COR-L47 (cell line): ENCODE measurements at places on chromosomes 2 and 18.

GRCh38 chr2:15180379-15180778 is 380.8 kb downstream of the NBAS start:
- DNase-seq = no peak

DNA sequence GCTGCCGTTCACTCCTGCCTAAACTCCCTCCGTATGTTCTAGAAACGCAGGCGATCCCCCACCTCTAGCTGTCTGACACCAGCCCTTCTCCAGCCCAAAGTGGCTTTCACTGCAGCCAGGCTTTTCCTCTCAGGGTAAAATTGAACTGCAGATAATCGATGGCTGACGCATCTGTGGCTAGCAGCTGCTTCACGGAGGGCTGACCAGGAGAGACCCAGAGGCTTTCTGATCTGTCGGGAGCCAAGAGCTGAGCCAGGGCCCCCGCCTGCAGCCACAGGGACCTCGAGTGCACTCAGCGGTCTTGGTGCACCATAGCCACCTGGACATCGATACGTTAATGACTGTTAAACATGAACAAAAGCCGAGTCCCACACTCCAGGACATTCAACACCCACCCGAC is 107.5 kb downstream of the MBP start:
- no peak for DNase-seq

DNA sequence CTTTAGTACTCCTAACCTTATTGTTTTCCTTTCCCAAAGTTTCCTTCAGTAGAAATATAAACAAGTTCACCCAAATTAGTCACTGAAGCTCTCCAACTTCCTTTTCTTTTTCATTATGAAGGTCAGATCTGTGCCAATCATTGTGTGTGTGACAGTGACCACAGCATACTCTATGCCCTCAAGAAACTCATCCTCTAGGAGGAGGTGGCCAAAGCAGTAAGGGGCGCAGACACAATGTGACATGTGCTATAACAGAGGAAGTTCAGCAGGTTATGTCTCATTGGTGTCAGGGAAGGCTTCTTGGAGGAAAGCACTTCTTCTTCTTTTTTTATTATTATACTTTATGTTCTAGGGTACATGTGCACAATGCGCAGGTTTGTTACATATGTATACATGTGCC is 60.0 kb upstream of the PSME4 start:
- no peak for DNase-seq

GRCh38 chr2:2641541-2642410 is 310.7 kb upstream of the MYT1L start:
- DNase-seq = no peak

- no peak for DNase-seq
Observed at GRCh38 chr2:71531522-71532047, 78.2 kb downstream of the DYSF start.

DNA sequence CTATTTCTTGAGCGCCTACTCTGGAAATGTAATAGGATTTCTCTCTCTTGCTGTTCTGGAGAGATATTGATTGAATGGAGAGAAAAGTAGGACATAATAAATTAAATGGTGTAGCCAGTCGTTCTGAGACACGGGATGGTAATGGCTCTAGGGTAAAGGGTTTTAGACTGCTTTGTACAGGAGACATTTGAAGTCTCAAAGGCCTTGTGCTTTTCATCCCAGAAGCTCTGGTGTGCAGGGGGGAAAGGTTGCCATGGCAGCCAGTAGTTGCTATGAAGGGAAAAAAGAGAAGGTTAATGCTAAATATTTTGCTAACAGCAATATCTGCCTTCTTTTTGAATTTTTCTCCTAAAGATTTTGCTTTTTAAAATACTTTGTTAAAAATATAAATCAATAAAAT is 359.3 kb downstream of the RIT2 start:
- DNase-seq = no peak

DNA sequence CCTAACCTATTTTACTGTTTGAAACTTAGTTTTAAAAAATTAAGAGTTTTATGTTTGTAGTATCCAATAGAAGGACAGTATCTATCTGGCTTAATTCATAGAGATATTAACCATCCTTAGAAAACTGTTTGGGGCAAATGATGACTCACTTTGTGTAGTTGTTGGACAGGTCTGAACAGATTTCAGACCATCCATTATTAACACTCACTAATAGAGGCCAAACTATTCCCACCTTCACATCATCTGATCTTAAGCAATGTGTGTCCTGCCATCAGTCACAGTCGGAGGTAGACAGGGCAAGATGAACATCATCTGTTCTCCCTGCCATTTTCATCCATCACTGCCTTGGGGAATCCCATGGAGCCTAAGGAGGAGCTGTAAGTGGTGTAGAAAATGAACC is 164.6 kb upstream of the DCC start:
- no peak for DNase-seq

GRCh38 chr2:133122529-133122928 is 445.7 kb downstream of the NCKAP5 start:
- DNase-seq = no peak

DNA sequence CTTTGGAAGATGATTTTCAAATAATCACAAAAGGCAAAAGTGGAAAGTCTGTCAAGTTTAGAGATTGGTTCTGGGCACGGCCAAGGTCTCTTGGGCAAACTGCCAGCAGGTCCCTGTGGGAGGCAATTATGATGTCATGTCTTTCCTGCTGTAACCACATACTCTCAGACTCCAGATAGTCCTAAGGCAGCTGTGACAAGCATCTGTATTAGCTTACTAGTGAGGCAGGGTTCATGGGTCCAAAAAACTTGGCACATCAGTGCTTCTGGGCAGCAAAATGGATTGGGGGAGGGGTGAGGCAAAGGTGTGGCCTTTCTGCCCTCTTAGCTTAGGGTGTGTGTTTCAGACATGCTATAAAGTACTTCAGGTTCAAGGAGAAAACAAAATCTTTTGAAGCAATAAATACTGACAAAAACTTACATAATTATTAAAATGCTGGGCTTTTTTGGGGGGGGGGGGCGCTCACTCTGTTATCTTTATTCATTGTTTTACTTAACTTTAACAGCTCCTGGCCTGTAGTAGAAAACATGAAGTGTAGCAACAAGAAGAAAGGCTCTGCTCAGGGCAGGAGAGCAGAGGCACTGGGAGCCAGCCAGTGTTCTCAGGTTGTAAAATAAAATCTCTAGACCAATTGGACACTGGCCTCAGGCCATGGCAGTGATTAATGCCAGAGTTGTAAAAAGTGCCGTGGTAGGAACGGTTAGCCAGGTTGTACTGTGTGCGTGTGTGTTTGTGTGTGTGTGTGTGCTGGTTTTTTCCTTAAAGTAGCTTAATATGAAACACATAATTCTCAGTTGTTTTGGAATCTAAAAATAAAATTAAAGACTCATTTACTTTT is 14.3 kb upstream of the TANC1 start:
- peak; percentile 85 for DNase-seq

- DNase-seq = no peak
Observed at GRCh38 chr2:232526372-232526941, 497 bp downstream of the CHRND start.

DNA sequence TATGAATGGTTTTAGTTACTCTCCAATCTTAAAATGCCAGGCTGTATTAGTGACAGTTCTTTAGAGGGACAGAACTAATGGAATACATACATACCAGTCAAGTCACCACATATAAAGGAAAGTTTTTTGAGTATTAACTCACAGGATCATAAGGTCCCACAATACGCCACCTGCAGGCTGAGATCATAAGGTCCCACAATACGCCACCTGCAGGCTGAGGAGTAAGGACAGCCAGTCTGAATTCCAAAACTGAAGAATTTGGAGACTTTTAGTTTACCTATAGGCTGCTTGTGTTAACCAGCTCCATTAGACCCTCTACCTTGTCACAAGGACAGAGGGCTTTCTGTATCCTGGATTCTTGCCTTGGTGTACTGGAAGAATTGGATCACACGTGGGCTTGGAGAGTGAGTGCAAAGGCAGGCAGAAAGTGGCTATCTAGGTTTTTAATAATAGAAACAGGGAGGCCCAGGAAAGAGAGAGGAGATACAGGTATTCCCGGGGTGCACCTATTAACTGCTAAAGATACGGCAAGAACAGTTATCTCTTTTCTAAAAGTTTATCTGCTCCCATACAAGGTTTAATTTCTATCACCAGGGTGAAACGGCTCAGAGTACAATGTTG is 234.9 kb upstream of the CYRIA start:
- no peak for DNase-seq

DNA sequence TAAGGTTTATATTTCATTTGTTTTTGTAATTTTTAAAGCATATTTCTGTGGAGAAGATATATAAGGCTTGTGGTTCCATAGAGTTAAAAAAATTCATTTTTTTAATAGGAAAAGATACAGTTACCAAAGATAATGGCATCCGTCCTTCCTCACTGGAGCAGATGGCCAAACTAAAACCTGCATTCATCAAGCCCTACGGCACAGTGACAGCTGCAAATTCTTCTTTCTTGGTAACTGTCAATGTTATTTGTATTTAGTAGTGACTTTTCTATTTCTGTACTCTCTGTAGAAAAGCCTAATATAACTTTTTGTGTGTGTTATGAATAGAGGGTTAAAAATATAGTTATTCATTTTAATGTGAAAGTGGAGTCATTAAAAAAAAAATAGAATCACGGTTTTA is 35.1 kb downstream of the HADHB start:
- no peak for DNase-seq

DNA sequence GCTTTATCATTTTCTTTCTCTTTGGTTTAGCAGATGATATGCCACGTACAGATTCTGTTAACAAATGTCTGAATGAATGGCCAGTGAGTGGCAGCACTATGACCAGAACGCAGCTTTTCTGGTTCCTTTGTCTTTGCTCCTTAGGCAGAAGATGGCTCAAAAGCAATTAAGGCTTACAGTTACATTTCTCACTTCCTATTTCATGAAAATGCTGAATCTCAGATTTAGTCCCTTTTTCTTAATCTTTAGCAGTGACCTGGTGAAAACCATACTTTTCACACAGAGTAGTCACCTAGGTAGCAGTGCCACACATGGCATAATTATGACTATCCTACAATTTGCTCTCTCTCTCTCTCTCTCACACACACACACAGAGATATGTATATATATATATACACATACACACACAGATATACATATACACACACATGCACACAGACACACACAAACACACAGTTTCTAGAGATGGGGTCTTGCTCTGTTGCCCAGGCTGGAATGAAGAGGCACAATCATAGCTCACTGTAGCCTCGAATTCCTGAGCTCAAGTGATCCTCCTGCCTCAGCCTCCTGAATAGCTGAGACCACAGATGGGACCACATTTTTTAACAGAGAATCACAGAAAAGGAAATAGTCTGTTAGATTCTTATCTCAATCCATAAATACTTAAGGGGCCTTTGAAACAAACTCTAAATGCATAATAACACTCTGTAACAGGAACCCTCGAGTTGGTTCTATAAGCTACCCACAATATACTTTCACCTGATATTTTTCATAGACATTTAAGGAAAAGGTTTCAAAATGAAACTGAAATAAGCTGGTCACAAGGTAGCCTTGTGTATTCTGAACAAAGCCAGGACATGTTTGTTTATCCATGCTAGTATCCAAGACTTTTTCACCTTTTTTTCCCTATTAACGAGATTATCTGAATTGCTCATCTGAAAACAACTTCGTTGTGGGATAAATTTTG is 11.6 kb downstream of the PDE6D start:
- no peak for DNase-seq

GRCh38 chr2:26401739-26402541 is at the start of gene DRC1:
DRC1 (plus strand) TSS chr2:26401920; CDS start chr2:26401990, 70 bp downstream.
- DNase-seq = peak; percentile 70

GRCh38 chr2:64260817-64261216 is 116.6 kb upstream of the PELI1 start:
- DNase-seq = no peak

DNA sequence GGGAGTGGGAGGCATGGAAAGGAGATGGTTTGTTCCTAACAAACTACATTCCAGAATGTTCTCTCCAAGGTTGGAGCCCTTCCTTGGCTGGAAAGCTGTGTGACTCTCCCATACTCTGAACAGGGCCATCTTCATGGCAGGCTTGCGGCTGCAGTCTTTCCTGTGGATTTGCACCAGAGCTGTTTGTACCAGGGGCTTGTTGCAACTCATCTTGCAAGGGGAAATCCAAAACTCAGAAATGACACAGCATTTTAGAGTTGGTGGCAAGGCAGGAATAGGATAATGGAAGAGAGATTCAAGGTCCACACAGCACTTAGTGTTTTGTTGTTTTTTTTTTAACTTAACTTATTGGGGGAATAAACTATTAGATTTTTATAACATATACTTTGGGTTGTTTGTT is 73.7 kb upstream of the ZNF516 start:
- DNase-seq = no peak

DNA sequence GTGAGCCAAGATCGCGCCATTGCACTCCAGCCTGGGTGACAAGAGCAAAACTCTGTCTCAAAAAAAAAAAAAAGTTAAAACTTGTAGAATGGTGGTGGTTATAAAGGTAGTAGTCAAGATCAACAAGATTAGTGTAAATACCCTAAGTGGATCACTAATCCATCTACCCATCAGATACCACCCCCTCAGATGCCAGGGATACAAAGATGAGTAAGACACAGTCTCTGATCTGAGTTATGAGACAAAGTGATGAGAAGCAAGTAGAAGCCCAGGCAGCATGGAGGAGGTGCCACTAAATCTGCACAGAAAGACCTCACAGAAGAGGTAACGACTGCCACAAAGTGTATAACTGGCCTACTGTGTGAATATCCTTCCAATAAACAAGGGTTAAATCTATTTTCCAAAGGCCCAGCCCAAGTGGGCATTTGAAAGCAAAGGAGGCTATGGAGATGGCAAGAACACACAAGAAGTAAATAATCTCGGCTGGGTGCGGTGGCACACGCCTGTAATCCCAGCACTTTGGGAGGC is 20.2 kb downstream of the NFE2L2 start:
- DNase-seq = no peak
